ENCODE measurements at places on chromosomes 2 and 18.

DNA sequence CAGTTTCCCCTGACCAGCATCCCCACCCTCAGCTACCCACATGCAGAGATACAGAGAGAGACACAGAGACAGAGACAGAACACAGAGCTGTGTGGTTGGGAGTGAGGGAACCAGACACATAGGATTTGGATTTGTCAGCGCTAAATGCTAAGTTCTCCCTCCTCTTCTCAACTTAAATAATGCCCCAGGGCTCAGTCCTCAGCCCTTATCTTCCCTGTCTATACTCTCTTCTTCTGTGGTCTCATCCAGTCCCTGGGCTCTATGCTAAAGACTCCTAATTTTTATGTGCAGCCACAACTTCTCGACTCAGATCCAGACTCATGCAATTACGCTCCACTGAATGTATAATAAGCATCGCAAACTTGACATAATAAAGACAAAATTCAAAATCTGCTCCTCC, 47.1 kb downstream of the COLEC12 start:
- DNase-seq = no peak

GRCh38 chr2:187655001-187655400, 100.8 kb upstream of the TFPI start:
- no peak for DNase-seq

- DNase-seq = no peak
Measured at GRCh38 chr2:127094509-127095366, 12.2 kb downstream of the BIN1 start.

DNA sequence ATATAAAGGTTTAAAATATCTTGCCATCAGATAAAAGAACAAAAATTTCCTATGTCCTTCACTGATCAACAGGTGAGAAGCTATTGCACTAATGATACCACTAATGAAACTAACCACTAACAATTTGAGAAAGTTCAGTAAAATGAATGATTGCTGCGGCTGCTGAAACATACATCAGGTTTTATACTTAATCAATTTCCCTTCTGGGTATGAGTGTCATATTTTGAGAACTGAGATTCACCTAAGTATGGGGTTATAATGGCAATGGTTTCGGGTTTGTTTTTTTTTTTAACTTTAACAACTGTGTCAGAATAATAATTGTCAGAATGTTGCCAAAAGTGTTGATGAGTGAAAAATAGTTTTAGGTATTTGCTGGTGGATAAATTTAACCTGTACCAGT, 151.3 kb upstream of the SLC39A10 start:
- DNase-seq = no peak

- no peak for DNase-seq
Measured at GRCh38 chr18:56066524-56067213, 478.7 kb upstream of the TCF4 start.

- DNase-seq = no peak
Measured at GRCh38 chr18:31105733-31106132, 3.5 kb upstream of the DSC2 start.

DNA sequence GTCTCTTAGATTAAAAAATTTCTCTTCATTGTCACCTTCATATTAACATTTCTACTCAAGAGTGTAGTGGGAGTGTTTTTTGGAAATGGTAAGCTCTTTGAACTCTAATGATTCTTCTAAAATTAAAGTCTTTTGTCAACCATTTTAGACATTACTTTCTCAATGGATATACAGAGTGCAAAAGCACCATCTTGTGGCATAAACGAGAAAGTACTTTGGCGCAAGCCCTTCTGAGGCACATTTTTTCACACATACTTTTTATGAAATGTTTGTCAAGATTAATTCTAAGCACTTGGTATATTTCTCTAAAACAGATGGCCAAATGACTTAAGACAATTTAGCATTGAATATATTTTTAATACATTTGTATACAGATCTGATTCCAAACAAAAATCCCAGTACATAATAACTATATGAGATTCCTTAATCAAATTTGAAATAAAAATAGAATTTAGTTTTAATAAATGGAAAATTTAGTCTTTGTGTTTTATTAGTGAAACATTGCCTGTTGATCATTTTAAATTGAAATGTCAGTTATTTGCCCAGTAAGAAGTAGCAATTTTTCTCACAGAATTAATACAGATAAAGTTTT, 63.3 kb upstream of the GALNT5 start:
- peak; percentile 3 for DNase-seq

- no peak for DNase-seq
Measured at GRCh38 chr2:138012082-138012481, 47.8 kb downstream of the HNMT start.

- no peak for DNase-seq
Measured at GRCh38 chr2:127650785-127651380, 4.9 kb downstream of the GPR17 start.

DNA sequence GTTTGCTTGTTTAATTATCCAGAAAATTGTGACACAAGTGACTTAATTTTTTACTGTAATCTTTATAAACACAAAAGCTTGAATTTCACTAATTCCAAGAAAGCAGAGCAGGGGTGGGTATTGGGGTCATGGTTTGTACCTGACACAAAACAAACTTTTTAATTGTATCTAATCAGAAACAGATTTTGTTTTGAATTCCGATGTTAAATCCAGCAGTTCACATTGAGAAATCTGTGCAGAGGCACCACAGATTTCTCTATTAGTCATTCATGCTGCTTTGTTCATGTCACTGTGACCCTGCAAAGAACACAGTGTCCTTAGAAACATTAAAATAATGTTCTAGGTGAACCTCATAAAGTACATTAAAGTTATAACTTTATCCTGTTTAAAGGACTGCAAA, 443.4 kb downstream of the NYAP2 start:
- no peak for DNase-seq

DNA sequence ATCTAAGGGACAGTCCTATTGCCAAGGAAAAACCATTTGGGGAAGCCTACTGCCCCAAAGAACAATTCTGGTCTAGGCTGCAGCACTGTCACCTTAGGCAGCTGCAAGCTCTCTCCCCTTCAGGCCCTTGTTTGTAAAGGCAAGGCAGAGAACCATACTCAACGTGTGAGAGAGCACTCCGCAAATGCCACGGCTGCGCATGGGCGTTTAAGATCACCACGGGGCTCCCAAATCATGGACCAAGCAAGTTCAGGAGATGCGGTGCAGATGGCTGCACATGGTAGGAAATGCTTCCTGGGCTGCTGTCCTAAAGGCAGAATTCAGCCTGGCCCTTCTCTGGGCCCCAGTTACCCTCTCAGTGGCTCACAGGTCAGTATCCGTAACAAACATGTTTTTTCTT, 15.5 kb downstream of the ERFE start:
- DNase-seq = no peak

- DNase-seq = no peak
Measured at GRCh38 chr2:209985874-209986273, 16.6 kb upstream of the RPE start.

DNA sequence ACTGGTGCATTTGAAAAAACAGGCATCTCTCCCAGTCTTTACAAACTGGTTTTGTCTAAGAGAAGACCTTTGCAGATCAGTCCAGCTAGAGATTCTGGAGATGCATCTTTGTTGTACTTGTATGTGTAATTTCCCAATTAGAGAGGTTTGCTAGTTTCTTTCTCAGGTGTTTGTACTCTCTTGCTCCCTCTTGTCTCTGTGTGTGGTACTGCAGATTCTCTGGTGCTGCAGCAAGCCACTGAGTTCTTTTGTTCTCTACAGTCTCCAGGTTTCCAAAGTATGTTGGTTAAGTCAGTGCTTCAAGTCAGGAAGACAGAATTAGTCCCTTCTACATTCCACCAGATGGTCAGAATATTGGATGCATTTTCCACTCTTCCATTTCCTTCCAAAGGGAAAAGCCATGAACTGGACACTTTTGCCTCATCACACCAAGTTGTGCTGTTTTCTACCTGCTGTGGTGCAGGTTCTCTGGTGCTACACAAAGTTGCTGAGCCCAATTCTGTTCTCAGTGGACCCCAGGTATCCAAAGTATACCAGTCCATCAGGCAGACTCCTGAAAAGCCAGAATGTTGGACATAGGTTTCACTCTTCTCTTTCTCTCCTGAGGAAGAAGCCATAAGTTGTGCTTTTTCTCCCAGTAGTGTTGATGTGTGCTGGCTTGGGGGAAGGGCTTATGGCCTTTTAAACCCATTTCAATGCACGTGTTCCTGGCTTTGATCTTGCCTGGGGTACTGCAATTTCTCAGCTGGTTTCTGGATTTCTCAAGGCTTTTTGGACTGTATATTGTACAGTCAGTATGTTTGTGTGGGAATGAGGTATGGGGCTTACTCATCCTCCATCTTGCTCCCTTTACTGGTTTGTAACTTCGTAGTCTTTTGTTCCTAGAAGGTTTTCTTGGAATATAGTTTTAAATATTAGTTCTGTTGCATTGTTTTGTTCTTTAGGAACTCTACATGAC, 29.8 kb downstream of the EPC2 start:
- DNase-seq = no peak

GRCh38 chr2:68282811-68283418, 30.6 kb upstream of the PPP3R1 start:
- no peak for DNase-seq

GRCh38 chr2:203328760-203329540, 756 bp downstream of the ABI2 start:
- peak; percentile 40 for DNase-seq

DNA sequence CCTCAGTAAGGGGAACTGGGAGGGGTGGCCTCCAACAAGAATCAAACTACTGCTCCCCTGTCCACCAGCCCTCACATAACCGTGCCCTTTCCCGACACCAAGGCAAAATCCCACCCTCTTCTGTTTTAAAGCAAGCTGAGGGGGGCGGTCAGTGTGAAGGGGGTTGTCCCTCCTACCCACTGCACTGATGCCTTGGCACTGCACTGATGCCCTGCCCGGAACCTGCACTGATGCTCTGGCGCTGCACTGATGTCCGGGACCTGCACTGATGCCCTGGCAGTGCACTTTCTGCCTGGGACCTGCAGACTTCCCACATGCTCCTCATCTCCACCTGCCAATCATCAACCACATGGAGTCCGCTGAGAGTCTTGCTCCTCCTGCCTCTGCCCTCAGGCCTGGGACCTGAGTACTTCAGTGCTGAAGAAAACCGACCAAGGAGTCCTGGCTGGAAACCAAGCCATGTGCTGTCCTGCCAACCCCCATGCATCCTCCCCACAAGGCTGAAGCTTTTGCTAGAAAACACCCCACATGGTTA, 179.5 kb downstream of the SMAD2 start:
- DNase-seq = no peak

DNA sequence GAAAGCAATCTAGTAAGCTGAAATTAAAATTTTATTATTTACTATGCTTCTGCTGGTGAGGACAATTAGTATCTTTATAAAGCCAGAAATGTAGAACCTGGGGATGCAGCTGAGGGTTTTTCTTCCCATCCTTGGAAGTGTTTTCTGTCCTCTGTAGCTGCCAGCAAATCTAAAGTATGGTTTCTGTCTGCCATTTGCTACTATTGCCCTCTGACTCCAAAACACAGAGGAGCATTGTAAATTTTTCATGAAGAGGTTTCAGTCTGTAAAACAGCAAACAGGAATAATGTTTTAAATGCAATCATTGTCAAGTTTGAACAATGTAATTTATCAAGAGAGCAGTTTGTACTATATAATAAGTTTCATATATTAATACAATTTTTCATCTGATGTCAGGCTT, 258.8 kb downstream of the ZNF407 start:
- DNase-seq = no peak

DNA sequence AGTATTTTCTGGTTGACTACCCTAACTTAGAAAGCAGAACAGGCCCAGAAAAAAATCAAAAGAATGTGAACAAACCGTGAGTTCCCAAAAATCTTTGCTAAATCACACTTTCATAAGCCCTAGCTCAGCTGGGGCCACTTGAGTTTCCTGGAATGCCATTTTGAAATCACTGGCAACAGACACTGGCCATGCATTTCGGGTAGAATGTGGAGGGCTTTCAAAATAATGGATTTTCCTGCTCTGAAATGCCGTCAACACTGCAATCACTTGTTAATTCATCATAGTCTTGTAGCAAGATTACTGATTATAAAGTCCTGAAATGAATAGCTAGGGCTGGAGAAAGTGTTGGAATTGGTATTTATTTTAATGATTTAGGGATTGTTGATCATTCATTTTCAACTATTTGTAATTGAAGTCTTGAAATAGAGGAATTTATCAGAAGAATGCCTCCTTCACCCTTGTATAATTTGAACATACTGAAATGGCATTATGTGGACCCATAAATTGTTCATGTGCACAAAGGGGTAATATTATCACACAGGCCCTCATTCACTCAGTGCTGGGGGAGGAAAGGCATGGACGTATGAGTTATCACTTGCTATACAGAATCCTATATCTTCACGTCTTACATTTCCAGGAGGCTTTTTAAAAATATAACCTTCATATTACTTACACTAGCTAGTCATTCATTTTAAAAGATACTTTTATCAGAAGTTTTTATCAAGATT, 134.8 kb downstream of the DTNA start:
- DNase-seq = no peak

DNA sequence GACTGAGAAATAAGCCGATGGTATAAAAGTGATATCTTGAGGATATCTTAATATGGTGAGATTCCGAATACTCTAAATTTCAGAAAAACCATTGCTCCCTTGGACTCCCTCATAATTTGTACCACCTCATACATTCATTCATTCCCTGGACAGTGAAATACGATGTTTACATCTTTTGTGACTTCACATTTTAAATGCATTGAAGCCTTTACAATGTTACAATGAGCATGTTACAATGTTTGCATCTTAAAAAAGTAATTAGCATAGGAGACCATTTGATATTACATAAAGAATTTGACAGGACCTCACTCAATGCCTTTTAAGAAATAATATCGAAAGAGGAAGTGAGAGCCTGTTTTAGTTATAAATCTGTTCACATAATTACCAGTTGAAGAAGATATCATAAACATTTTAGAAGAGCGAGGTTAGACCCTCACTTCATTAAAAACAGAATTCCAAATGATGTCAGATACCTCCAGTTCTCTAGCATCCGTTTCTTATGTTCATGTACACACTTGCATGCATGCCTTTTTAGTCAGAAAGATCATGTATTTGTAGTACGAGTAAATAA, 372.0 kb downstream of the ARHGAP15 start:
- DNase-seq = no peak

GRCh38 chr18:4720518-4720917, 265.4 kb upstream of the DLGAP1 start:
- no peak for DNase-seq

- DNase-seq = no peak
Measured at GRCh38 chr2:22134421-22134820, 1010.7 kb downstream of the TDRD15 start.

GRCh38 chr2:145864501-145864900, 1344.6 kb upstream of the ZEB2 start:
- DNase-seq = no peak

- DNase-seq = no peak
Measured at GRCh38 chr18:8549254-8549757, 59.9 kb upstream of the RAB12 start.

DNA sequence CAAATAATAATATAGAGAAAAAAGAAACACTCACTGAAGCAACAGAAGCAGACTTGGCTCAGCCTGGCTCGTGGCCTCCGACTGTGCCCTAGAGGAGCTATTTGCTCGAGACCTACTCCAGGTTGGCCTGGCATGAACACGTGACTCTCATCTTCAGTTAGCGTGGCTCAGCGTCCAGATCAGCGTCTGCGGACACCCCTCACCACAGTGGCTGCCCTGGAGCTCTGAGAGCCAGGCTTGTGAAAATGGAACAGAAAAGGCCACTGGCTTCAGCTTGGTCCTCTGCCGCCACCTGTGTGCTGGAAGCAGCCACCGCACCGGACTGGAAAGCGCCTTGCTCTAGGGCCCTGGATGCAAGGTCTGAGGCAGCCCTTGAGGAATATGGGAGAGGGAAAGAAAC, 1184.0 kb upstream of the GYPC start:
- DNase-seq = peak; percentile 69

GRCh38 chr2:90645-91312, 44.5 kb upstream of the FAM110C start:
- peak; percentile 31 for DNase-seq

- DNase-seq = no peak
Measured at GRCh38 chr18:57051657-57052044, 95.2 kb upstream of the BOD1L2 start.

All from NCI-H524 (cell line).